Activated naive CD4-positive, alpha-beta T cell treated with anti-CD3 and anti-CD28 coated beads for 36 hours (primary cell): ENCODE measurements at places on chromosomes 7 and 10.
A peak's percentile ranks its signal among the peaks of the same experiment; 100 is the strongest.

- DNase-seq: no peak
Observed at GRCh38 chr7:38709123-38709522, 78.0 kb upstream of the AMPH start.

- peak; percentile 47 for DNase-seq
Observed at GRCh38 chr10:57657164-57657765, 610.4 kb downstream of the IPMK start.

- DNase-seq: peak; percentile 39
Observed at GRCh38 chr7:48097521-48098231, 8.6 kb downstream of the UPP1 start.

DNA sequence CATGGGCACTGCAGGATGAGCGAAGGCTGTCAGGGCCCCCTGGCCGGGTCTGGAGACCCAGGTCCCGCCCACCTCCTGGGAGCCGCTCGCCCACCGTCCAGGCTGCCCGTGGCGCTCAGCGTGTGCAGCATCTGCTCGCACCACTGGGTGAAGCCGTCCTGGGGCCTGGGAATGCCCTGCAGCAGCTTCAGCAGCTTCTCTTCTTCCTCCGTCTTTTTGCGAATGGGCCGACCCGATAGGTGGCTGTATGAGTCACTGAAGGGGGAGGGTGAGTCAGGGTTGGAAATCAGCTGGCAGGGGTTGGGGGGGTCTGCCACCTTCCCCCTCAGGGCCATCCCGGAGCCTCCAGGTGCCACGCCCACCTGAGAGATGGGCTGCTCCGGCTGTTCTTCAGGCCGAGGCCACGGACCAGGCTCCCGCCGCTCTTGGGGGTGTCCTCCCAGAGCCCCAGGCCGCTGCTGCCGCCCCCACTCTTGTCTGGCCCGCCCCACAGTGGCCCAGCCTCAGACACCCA, 8.7 kb downstream of the GNB2 start:
- DNase-seq: no peak

DNA sequence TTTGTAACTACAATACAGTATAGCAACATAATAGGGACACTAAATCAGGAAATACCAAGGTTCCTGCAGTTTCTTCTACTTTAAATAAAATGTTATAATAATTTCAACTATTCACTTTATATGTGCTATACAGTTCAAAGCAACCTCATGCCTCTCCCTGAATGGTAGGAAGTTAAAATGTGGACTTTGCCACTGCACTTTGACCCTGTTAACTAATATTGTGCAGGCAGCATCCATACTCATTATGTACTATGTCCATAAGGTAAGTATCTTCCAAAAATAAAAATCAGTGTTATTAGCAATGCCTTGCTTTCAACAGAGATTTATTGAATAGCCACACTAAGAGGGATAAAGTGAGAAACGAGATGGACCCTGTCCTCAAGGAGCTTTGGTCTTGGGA, 4.8 kb downstream of the STEAP4 start:
- DNase-seq: no peak
